Activated naive CD4-positive, alpha-beta T cell (primary cell): ENCODE measurements at places on chromosomes 3 and 15.

GRCh38 chr15:73881579-73882320 is 8.4 kb downstream of the TBC1D21 start:
- no peak for DNase-seq

- no peak for DNase-seq
Measured at GRCh38 chr3:192957441-192958021, 39.9 kb upstream of the MB21D2 start.

DNA sequence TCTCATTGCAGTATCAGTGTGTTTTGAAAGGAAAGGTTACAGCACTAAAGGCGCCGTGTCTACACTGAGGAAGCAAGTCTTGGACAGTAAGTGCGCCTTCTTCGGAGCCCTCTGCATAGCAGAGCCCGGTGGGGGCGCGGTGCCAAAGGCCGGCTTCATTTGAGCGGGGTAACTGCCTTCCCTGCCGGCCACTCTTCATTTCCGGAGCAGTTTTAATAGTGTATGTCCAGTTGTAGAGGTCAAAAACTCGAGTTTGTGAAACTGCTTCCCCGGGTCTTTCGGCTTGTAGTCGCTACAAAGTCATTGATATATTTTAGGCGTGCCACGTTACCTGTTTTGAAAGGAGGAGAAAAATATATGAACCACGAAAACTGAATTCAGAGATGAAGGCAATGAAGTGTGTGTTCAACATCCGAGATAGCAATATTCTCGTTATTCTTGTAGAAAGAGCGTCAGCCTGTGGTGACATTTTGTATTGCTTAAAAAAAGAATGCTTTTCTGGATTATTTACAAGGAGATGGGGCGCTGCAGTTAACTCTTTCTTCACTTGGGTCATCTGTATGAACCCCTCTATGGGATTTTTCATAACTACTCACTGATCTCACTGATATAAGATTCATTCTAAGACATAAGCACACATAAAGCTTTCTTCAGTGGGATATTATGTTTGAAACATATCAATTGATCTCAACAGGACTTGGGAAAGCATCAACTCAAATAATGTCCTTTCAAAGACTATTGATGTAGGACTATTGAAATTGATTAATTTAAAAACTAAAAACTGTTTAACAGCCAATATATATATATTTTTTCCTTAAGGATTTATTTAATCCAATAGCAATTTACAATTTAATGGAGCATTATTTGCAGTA is 3.0 kb downstream of the ALCAM start:
- DNase-seq, result no peak

DNA sequence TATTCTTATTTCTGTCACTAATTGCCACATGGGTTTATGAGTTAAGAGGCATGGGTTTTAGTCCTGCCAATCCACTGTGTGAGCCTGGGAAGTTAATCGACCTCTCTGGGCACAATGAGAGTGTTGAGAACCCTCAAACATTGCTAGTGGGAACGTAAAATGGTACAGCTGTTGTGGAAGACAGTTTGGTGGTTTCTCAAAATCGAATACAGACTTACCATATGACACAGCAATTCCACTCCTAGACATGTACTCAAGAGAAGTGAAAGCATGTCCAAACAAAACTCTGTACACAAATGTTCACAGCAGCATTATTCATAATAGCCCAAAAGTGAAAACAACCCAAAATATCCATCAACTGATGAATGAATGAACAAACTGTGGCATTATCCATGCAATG is 5.7 kb upstream of the GNB5 start:
- no peak for DNase-seq

- no peak for DNase-seq
Measured at GRCh38 chr3:124034016-124034843, 42.3 kb upstream of the ROPN1 start.

GRCh38 chr3:138463724-138464490 is 29.5 kb downstream of the ESYT3 start:
- DNase-seq, result no peak

DNA sequence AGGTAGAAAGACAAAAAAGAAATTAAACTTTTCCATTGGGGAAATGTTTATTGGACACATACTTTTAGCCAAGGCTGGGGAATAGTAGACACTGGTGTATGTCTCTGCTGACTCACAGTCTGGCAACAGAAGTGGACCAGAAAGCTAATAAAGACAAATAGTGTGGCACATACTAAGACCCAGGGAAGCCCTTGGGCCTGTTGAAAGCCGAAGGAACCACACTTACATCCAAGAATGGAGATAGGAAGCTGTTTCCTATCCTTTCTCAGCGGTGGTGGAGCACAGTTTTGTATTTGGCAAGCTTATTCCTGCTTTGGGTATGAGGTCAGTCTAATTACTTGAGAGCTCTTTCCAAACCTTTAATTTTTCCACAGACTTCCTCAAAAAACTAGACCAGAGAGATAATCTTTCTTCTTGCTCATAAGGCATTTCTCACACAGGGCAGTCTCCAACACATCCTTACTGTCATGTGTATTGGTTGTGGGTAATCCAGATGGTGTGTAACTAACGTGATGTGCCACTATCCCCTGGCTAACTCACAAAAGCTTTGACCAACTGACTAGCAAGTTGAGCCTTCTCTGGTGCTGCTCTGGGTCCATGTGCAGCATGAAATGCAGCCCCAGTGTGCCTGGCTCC is 279.1 kb upstream of the IGF1R start:
- no peak for DNase-seq

DNA sequence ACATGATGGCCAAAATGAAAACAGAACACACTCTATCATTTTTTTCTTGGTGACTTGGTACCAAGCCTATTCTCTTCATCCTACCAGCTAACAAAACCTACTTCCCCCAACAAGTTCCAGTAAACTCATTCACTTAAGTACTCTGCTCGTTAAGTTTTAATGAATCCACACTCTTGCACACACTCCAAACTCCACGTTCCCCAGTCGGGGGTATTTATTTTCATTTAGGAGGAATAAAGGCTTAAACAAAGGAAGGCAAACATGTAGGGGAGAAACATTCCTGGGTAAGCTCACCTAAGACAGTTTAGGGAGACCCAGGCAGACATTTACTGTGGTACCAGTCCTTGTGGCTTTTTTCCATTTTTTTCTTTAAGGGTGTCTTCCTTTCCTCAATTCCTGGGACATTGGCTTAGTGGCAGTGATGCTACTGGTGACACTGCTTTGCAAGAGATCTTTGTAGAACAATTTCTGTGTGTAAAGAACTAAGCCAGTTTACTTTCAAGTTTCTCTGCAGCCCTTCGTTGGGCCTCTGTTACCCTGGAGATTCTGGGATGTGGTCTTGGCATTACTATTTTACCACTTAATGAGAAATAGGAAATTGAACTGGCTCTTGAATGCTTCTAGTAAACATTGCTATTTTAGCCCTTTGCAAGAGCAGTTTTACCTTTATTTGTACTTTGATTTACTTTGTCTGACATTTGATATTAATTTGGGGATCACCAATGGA is 117.3 kb upstream of the C15orf61 start:
- DNase-seq, result no peak

GRCh38 chr3:139534992-139535879 is 4.3 kb downstream of the RBP1 start:
- no peak for DNase-seq

DNA sequence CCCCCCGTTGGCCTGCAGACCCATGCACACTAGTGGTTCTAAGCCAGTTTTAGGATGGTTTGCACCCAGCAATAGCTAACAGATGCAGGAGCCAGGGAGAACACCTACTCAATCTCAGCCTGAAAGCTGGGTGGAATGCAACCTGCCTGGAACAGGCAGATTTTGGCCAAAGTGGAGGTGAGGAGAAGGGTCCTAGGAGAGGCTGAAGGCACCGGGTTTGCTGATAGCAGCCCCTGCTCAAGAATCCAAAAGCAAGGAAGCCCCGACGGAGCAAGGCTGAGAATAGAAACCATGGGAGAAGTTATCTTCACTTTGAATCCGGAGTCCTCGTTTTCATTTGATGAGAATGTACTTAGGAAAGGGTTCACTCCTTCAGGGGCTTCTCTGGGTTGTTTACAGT is 9.9 kb downstream of the RRP9 start:
- DNase-seq, result no peak

- DNase-seq, result no peak
Measured at GRCh38 chr3:58585994-58586393, 8.8 kb upstream of the FAM107A start.

DNA sequence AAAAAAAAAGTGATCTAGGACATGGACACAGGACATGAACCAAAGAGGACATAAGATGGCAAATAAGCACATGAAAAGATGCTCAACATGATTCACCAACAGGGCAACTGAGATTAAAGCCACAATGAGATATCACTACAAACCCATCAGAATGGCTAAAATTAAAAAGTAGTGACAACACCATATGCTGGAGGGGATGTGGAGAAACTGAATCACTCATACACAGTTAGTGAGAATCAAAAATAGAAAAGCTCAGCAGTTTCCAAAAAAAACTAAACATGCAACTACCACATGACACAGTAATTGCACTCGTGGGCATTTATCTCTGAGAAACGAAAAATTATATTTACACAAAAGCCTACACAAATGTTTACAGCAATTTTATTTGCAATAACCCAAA is 27.9 kb upstream of the ACKR4 start:
- DNase-seq, result no peak

DNA sequence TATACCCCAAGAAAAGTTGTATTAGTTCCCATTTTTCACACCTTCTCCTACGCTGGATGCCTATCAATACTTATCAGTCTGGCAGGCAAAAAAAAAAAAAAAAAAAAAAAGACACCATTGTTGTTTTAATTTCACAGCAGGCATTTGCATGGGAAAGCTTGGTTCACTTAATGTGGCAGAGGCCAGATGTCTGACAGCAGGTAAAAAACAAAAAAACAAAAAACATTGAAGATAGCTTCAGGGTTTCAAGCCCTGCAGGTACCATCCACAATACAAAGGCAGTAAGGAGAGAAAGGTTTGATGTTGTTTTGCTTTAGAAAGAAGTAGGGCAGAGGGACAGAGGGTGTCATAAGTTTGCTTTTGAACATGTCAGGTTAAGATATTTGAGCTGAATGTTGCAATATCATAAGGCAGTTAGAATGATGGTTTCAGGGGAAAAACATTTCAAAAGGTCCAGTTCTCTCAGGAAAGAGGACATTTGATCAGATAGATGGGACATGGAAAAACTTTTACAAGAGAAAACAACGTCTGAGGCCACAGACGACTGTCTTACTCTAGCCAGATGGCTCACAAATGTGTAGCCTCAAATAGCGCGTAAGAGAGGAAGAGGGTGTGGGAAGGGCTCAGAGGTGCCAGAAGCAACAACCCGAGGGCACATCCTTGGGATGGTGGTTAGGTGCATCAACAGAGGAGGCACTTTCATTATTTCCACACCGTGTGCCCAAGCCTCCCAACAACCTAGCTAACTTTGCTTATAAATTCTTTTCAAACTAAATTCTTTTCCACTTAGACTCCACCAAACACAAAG is 25.7 kb downstream of the PCOLCE2 start:
- DNase-seq, result no peak

GRCh38 chr3:168273917-168274316 is 178.2 kb upstream of the GOLIM4 start:
- DNase-seq, result no peak

DNA sequence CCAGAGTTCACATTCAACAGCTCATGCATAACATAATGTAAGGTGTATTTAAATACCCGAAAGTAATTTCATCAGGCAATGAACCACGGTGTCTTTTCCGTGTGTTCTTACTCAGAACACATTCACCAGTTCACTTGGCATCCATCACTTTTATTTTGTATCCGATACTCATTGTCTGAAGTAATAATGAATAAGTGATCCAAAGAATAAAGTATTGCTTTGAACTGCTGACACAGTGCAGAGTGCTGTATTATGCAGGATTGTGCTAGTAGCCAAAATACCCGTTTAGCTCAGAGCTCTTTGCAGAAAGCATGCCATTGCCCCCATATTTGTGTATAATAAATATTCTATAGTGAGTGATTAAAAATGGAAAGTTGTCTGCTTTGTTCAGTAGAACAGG is 460.9 kb upstream of the KCNMB2 start:
- no peak for DNase-seq

DNA sequence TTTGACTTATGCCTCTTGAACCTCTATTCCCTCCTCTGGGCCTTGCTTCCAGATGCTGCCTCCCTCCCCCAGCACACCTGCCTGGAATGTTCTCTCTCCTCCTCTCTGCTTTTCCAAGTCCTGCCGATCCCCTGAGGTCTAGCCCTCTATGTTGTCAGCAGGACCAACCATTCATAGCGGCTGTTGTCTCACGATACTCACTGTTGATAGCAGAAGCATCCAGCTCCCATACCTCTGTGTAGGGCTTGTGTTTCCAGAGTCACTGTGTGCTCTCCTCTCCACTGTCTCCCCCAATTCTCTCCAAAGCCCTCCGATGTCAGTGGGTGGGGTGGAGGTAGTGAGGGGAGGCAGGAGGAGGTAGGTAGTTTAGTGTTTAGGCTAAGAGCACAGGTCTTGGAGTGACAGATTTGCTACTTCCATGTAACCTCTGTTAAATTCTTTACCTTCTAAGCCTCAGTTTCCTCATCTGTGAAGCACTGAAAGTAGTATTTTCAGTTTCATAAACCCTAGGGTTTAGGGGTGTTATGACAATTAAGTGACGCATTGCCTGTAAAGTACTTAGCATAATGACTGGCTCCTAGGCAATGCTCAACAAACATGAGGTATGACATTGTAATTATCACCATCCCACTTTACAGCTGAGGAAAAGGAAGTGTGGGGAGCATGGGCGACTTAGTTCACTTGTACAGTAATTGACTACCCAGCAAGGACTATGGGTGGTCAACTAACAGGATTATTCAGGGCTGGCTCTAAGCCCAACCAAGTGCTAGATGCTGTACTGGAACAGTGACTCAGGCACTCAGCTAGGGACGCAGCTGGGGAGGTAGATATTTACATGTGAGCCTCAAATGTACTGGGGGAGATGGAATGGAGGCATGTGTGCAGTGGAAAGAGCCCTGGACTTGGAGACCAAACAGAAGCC is 122.8 kb downstream of the CACNA1D start:
- DNase-seq, result no peak

DNA sequence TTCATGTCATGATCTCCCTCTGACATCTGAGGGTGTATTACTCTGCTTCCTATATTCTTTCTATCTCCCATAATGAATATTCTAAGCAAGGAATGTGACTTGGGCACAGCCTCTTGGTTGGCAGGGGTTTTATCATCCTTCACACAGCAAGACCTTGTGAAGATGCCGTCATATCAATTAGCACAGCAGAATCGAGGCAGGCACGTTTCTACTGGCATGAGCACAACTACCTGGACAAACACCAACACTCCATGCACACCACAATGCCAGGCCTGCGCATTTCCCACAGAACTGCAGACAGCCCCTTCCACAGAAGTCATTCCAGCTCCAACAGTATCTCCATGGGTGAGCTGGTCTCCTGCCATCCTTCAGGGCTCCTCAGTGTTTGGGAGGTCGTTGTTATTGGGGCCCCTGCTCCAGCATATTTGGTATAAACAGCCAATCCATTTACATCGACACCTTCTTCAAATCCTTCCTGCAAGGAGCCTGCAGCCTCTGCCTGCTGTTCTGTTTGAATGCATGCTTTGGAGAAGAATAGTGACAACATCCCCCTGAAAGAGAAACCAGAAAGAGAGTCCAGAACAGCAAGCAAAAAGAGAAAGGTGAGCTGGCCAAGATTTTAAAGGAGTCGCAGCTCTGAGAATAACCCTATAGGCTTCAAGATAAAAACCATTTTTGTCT is 275.5 kb downstream of the SHOX2 start:
- DNase-seq, result no peak
